ENCODE measurements at places on chromosomes 2 and 18.

- no peak for DNase-seq
These were observed 457.5 kb upstream of the FANCL start for GRCh38 chr2:58698620-58699019.

GRCh38 chr2:3414133-3414860 is 34.8 kb downstream of the TRAPPC12 start:
- DNase-seq = no peak

DNA sequence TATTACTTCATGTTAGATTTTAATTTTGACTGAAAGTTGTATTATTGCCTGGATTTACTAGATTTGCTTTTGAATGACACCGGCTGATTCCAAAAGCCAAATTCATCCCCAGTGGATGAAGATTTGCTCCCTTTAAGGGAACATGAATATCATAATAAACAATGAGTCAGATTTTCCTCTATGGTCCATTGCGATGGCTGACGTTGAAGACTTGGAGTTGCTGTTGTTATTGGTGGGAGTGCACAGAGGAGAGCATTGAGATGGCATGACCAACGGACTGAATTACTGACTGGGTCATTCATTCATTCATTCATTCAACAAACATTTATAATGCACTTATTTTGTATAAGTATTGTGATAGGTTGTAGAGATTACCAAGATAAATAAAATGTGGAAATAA is 33.4 kb upstream of the LYPD1 start:
- no peak for DNase-seq

GRCh38 chr2:197216361-197216979 is 94.1 kb downstream of the ANKRD44 start:
- no peak for DNase-seq

DNA sequence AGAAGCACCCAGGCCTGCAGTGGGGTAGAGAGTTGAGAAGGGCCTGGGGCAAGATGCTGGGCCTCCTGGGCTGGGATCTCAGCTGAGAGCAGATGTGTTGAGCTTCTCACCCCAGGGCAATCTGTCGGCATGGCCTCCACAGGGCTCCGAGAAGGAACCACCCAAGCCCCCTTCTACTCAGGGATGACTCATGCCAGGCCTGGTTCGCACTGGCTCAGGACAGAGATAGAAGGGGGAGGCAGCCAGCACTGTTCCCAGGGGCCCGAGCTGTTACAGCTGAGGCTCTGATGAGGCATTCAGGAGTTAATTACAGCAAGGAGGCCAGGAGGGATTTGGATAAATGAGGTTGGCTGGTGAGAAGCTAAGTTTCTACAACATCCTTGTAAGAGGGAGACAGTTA is 62.5 kb downstream of the CENPO start:
- DNase-seq = no peak

DNA sequence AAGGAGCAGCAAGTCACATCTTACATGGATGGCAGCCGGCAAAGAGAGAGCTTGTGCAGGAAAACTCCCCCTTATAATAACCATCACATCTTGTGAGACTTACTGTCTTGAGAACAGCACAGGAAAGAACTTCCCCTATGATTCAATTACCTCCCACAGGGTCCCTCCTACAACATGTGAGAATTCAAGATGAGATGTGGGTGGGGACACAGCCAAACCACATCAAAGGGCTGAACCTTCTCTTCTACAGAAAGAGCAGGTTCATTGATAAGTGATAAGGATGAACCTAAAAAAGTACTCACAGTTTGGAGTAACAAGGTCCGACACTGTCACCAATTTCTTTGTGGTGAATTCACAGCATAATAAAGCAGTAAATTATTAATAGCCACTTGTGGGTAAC is 422.2 kb upstream of the FSIP2 start:
- no peak for DNase-seq

DNA sequence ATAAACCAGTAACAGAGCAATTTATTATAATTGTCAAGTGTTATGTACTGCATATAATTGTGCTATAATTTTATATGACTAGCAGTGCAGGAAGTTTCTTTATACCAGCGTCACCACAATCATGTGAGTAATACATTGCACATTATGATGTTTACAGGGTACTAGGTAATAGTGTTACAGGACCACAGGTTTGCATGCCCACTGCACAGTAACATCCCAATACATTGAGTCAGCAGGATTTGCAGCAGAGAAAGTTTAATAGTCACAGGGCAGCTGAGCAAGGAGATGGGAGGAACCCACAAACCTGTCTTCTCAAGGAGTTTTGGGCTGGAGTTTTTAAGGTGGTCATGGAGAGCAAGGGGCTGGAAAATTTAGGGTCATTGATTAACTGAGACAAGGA is 1042.9 kb upstream of the ACVR2A start:
- DNase-seq = no peak

GRCh38 chr18:62498616-62499262 is 24.1 kb upstream of the ZCCHC2 start:
- no peak for DNase-seq
